CD8-positive, alpha-beta T cell (primary cell): ENCODE measurements at places on chromosomes 13 and 19.

- DNase-seq = no peak
These were observed 34.1 kb downstream of the F2RL3 start for GRCh38 chr19:16922949-16923348.

DNA sequence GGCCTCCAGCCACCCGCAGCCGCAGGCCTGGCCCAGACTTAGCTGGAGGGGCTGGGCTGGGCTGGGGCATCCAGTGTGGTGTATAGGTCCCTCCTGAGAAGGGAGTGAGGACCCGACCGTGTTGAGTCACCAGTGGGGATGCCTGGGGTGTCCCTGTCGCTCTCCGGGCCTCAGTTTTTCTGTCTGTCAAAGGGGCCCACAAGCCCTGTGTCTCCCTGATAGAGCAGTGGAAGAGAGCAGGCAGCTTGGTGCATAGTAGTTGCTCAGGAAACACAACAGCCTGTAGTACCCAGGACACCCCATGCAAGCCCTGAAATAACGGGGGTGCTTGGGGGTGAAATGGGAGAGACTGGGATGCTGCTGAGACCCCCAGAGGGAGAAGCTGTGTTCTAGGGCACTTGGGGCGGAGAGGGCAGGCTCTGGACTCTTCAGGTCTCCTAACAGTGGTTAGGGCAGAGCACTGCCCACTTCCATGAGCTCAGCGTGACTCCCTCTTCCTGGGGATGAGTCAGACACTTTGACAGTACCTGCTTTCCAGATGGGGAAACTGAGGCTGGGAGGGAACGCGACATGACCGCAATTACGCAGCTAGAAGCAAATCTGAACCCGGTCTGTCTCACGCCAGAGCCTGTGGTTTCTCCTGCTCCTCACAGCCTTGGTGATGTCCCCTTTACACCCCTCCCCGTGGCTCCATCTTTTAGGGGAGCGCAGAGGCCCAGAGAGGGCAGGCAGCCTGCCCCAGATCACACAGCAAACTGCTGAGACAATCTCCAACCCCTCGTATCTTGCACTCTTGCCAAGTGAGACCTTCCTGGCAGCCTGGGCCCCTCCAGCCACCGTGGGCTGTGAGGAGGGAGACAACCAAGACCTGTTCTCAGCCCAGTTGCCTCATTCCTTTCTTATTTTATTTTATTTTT is 692 bp downstream of the SULT2B1 start:
- no peak for DNase-seq

DNA sequence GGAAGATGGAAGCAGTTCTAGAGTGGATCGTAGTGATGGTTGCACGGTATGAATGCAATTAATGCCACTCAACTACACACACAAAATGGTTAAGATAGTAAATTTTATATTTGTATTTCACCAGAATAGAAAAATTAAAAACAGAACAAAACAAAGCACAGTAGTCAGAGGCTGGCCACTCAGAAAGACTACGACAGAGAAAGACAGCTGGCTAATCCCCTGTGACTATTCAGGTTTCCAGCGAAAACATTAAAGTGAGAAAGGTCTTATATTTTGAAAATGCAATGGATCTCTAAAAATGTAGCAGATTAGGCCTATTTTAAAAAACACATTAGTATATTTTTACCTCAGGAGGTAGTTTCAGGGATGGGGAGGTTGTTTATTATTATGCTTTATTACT is 131.3 kb upstream of the POSTN start:
- no peak for DNase-seq

GRCh38 chr19:37997911-37998344 is 90.9 kb downstream of the SIPA1L3 start:
- DNase-seq = no peak

DNA sequence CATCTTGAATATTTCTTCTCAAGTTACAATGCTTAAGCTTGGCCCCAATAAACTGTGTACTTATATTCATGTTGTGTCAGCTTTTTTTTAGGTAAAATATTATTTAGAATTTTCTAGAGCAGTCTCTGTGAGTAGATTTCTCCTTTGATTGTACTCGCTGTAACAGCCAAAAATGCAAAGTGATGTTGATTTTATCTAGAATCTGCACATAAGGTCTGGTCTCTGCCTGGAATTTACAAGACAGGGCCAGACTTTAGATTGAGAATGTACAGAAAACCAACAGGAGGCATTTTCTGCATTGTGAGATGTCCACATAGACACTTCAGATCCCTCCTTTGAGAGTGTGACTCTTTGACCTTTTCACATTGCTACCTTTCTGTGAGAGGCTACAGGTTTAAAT is 43.1 kb upstream of the ZNF681 start:
- DNase-seq = no peak

GRCh38 chr13:92781965-92782690 is 444.5 kb upstream of the GPC6 start:
- DNase-seq = no peak

DNA sequence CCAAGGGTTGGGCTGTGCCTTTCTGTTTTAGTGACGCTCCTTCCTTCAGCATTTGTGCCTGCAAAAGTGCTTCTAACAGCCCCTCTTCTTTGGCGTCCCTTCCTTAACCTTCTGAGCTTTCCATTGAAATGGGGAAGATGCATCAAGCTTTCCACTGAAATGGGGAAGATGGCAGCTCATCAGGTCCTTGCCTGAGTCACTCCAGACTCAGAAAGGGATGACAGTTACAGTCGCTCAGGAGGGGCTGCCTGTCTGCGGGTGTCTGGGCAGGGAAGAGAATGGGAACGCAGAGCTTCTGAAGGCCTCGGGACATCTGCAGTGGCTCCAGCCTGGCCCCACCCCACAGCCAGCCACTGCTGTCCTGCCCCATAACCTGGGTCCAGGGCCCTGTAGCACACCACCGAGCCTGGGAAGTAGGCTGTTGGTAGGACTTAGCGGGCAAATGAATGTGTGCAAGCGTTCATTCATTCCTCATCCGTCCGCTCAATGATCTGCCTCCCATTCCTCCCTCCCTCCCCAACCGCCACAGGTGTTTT is 9.8 kb downstream of the AP1M1 start:
- no peak for DNase-seq

DNA sequence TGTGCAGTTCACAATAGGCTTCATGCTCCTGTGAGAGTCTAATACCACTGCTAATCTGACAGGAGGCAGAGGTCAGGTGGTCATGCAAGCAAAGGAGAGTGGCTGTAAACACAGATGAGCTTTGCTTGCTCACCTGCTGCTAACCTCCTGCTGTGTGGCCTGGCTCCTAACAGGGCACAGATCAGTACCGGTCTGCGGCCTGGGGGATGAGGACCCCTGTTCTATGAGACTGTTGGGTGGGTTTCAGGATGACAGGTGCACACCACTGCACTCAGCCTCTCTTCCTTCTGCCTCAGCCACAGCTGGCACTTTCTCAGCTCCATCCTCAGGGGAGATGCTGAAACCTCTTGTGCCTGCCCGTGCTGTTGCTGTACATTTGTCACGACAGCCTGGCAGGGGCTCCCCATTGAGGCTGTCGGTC is 9.7 kb downstream of the CLEC4G start:
- no peak for DNase-seq

DNA sequence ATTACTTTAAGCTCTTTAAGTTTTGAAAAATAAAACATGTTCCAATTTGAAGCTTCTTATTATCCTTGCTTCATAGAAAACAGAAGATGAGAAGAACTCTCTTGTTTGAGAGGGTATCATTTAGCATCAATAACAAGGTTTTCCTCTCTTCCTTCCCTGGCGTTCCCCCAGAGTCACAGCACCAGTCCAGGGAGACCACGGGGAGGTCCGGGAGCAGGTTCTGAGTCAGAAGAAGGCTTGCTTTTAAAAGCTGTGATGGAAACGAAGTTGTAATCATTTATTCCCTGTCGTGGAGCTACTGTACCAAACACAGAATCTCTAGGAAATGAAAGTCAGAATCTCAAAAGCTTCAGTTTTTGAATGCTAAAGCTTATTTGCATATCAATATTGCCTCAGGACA is 174.0 kb upstream of the LSM14A start:
- no peak for DNase-seq

DNA sequence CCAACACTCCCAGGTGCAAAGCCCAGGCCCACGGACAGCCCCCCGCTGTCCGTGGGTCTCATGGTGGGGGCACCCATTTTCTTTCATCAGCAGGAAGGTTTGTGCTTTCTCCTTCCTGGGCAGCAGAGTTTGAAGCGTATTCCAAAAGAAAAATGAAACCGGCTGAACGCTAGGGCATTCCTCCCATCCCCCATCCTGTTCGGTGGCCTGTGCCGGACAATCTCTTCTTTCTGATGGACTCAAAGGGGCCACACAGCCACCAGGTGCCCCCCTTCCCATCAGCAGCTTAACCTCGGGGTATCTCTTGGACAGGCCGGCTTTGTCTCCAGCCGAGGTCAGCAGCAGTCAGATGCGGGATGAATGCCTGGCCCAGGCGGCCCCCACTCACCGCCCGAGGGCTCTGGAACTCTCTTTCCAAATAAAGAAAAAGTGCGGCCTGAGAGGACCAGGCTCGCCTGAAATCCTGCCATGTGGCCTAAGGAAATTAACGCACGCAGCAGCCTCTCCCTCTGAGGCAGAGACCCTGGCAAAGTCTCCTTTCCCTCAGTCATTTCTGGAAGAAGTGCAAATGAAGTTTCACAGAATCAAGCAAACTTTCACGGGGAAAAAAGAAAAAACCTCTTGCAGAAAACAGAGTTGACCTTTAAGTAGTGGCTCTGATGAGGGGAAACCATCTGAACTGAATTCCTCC is 67.8 kb downstream of the RASA3 start:
- no peak for DNase-seq

- DNase-seq = no peak
These were observed 370.3 kb upstream of the ATXN8OS start for GRCh38 chr13:69737129-69737935.
